Thoracic aorta endothelial cell (primary cell): ENCODE measurements at places on chromosomes 2 and 18. TPM values are rescaled to one million over a fixed set of nuclear protein-coding genes. Genes with fewer than 3 reads are reported as not detected.

PTPRM gene
- 91.8 and 98.0 TPM in 2 replicates for total RNA-seq

GREB1 gene
- 0.13 TPM in 1 of 2 replicates, not detected in the other for total RNA-seq

MAP3K19 gene
- total RNA-seq = not detected in 2 replicates

RNF152 gene
- 35.0 and 43.4 TPM in 2 replicates for total RNA-seq

LRP2 gene
- total RNA-seq = under 0.01 TPM in 2 replicates

UCN gene
- total RNA-seq = 0.13 and 0.36 TPM in 2 replicates

NYAP2 gene
- not detected in 2 replicates for total RNA-seq

SP9 gene
- not detected in 2 replicates for total RNA-seq

GPR45 gene
- total RNA-seq = not detected in 2 replicates

SERPINB13 gene
- total RNA-seq = 0.13 TPM in 1 of 2 replicates, not detected in the other

C1QL2 gene
- total RNA-seq = not detected in 2 replicates

DSEL gene
- total RNA-seq = 8.4 and 14.6 TPM in 2 replicates

KHK gene
- 2.4 and 3.4 TPM in 2 replicates for total RNA-seq

ABCG8 gene
- not detected in 2 replicates for total RNA-seq

GDF7 gene
- 2.5 and 9.5 TPM in 2 replicates for total RNA-seq

REG3G gene
- total RNA-seq = not detected in 2 replicates

PROKR1 gene
- total RNA-seq = under 0.01 TPM in 1 of 2 replicates, not detected in the other

CNGA3 gene
- under 0.01 TPM in 1 of 2 replicates, not detected in the other for total RNA-seq

CFLAR gene
- 385 and 532 TPM in 2 replicates for total RNA-seq

HNMT gene
- total RNA-seq = 15.4 and 15.7 TPM in 2 replicates

UGT1A6 gene
- total RNA-seq = not detected in 2 replicates

CCDC85A gene
- 10.6 and 15.4 TPM in 2 replicates for total RNA-seq

COLEC12 gene
- total RNA-seq = 10.1 and 30.2 TPM in 2 replicates

ATP6V1B1 gene
- 0.07 TPM in 1 of 2 replicates, not detected in the other for total RNA-seq

HAAO gene
- 0.29 TPM in 1 of 2 replicates, not detected in the other for total RNA-seq
